T-helper 2 cell treated with Interferon-gamma antibody and Interleukin-4, amounts not matched to agents 5 μg/mL and 100 μg/mL, for 36 hours (primary cell): ENCODE measurements at places on chromosomes 5 and 9.

- DNase-seq, result no peak
Observed at GRCh38 chr5:102561894-102562760, 63.3 kb upstream of the SLCO6A1 start.

GRCh38 chr5:33612386-33612785 lies 171.6 kb downstream of the TARS1 start:
- DNase-seq, result no peak

- no peak for DNase-seq
Observed at GRCh38 chr5:33332804-33333203, 108.0 kb upstream of the TARS1 start.

GRCh38 chr9:122347348-122348287 lies 23.2 kb upstream of the PTGS1 start:
- no peak for DNase-seq

- no peak for DNase-seq
Observed at GRCh38 chr9:125153712-125154367, 10.5 kb upstream of the SCAI start.

GRCh38 chr9:74122661-74123060 lies 374.5 kb upstream of the RORB start:
- peak; percentile 45 for DNase-seq

DNA sequence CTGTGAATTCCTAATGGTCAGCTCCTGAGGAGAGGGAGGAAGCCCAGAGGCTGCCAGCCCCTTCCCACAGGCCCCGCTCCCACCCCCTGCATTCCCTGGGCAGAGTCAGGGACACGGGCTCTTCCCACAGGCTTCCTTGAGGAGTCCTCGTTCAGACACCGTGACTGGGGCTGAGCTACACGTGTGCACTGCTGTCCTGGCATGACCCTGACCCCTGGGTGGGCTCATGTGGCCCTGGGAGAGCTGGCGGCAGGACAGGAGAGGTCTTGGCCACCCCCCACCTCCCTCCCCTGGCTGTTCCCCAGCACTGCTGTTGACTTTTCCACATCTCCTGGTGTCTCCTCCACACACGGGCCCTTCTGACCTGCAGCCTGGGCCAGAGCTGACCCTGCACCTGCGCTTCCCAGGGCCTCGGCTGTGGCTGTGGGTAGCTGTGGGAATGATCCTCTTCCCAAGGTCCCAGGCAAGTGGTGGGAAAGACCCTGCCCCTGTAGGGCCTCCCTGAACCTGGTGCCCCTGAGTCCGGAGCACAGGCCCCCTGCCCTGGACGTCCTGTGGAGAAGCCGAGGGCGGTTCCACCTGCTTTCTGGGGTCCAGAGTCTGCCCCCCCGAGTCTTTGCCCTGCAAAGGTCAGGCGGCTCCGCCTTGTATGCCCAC lies 56.5 kb upstream of the NKD2 start:
- no peak for DNase-seq

DNA sequence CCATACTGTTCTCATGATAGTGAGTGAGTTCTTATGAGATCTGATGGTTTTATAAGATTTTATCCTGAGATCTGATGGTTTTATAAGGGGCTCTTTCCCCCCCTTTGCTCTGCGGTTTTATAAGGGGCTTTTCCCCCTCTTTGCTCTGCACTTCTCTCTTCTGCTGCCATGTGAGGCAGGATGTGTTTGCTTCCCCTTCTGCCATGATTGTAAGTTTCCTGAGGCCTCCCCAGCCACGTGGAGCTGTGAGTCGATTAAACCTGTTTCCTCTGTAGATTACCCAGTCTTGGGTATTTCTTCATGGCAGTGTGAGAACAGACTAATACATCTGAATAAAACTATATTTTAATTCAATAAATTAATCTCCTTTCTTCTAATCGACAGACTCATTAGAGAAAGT lies 64.9 kb upstream of the ZSWIM6 start:
- DNase-seq, result no peak

DNA sequence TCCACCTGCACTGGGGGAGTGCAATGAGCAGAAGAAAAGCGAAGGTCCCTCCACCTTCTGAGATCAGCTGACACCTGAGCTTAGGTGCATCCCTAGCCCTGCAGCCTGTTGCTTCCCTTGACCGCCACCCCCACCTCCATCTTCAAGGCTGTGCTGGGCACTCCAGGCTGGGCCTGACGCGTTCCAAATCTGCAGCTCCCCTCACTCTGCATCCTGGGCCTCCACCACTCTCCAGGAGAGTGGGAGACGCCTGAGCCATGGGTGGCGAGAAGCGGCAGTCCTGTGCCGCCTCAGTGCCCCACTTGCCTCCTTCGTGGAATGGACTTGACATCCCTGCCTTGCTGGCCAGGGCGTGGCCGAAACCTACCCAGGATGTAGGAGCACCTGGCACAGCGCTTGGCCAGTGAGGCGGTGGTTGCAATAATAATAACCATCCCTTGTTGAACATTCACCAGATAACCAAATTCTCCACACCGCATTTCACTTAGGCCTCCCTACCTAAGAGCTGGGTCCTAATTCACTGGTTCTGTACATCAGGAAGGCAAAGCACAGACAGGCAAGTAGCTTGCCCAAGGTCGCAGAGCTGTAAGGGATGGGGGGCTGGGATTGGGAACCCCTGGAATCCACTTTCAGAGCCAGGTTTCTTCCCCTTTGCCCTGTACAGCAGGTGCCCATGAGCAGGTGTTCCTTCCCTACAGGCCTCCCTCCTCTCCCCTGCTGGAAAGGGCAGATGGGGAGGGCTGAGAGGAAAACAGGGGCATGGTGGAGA lies 11.7 kb downstream of the B4GALT7 start:
- no peak for DNase-seq

- DNase-seq, result peak; percentile 47
Observed at GRCh38 chr9:114487607-114488300, 17.5 kb downstream of the WHRN start.

DNA sequence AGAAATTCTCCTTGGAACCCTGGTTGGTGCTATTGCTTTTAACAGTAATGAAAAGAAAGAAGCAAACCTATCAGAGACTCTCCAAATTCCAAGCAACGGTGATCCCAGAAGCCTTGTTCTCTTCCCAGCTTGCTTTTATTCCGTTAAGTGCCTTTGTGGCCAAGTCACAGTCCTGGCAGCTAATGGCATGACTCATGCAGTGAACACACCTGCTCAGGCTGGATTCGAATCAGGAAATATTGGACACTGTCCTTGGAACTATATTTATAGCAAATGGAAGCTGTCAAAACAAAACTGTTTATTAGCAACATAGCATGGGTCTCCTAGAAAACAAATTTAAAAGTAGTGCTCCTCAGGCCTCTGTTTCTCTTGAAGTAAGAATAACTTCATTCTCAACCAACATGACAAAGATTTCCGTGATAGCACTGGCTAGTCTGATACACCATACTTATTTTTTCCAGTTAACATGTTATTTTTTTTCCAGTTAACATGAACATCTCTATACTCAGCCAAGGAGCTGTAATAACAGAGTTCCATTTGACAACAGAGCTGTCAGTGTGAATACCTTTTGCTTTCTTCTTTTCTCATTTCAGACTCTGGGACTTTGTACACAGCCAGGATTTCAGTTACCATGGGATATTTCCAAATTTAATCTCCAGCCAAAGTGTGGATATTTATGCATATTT lies 502.4 kb downstream of the GADD45G start:
- DNase-seq, result no peak

GRCh38 chr5:166399781-166400180 lies 1891.7 kb upstream of the WWC1 start:
- no peak for DNase-seq

- DNase-seq, result no peak
Observed at GRCh38 chr9:104997536-104997935, 69.6 kb upstream of the ABCA1 start.

DNA sequence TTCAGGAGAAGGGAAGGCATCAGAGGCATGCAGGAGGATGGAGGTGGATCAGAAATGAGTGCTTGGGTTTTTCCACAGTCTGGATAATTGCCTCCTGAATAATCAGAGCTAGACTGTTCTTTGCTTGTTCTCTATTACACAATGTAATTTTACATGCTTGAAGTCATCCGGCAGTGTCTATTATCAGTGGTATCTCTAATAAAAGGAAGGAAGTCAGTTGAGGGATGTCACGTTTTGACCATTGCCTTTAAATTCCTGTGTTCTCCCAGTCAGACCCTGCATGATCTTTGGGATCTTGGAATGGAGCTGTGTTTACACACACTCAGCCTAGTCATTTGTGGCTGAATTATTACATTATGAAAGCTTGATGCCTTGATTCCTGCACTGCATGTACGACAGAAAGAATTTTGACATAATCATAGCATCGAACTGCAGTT lies 91.0 kb downstream of the PDE8B start:
- DNase-seq, result no peak

DNA sequence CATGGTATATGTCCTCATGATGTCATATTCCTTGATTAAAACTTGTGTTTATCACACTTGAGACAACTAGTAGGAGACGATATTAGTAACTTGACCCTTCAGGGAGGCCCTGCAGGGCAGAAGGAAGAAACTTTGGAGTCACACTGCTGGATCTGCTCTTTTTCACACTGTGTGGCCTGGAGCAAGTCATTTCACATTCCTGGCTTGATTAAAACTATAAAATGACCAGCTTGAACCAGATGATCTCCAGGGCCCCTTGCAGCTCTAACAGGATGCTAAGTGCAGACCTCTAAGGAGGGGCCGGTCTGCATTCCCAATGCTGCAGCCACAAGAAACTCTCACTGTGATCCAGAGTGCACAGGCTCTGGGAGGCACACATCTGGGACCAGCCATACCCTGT lies 146.4 kb upstream of the ZNF366 start:
- DNase-seq, result no peak

GRCh38 chr5:14778792-14779070 lies 92.8 kb downstream of the ANKH start:
- DNase-seq, result no peak

GRCh38 chr9:116345817-116346216 lies 192.2 kb downstream of the PAPPA start:
- DNase-seq, result no peak

- DNase-seq, result peak; percentile 42
Observed at GRCh38 chr9:88578121-88579049, 43.4 kb downstream of the NXNL2 start.

GRCh38 chr5:82785882-82786509 lies 291.2 kb downstream of the TMEM167A start:
- no peak for DNase-seq

- DNase-seq, result no peak
Observed at GRCh38 chr5:81789033-81789432, 38.1 kb upstream of the SSBP2 start.

DNA sequence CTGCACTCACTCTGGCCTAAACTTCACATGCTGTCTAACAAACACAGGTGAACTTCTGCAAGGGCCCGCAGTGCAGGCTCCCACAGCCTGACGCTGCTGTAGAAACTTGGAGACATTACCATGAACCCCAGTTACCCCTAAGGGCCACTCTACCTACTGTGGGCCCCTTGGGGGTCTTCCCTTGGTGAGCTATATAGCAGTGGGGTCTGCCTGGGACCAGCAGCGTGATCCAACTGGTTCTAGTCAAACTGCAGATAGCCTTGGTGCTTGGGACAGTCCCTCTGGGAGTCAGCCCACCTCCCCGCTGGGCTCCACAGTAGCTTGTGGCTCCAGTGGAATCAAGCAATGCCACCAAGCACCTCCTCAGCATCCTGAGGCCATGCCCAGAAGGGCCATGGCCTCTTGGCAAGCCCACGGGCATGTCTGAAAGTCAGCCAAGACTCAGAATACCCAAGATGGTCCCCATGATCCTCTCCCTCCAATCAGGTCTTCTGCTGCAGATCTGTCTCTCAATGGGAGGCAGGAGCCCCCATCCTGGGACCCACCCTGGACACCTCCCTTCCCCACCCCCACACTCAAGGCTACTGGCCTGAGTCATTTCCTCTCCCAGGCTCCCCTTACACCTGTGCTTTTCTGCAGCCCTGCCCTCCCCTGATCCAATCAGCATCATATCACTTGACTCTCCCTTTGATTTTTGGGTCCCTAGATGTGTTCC lies 230.0 kb upstream of the IRX1 start:
- DNase-seq, result no peak

GRCh38 chr5:170076211-170076610 lies 29.5 kb upstream of the FOXI1 start:
- DNase-seq, result no peak

DNA sequence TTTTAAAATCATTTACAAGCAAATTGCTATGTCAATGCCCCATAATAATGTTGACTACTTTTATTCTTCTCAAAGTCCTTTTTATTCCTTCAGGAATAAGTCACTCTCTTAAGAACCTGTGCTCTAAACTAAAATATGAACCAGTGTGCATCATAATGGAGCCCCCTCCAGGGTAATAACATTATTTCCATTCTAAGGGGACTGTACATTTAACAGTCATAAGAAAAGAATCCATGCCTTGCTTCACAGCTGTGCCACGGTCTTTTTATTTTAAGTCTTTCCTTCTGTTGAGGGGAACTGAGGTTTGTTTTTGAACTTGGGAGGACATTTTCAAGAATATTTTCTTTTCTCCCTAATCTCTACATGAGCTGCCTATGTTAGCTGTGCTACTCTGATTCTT lies 297.6 kb downstream of the MAN2A1 start:
- no peak for DNase-seq

DNA sequence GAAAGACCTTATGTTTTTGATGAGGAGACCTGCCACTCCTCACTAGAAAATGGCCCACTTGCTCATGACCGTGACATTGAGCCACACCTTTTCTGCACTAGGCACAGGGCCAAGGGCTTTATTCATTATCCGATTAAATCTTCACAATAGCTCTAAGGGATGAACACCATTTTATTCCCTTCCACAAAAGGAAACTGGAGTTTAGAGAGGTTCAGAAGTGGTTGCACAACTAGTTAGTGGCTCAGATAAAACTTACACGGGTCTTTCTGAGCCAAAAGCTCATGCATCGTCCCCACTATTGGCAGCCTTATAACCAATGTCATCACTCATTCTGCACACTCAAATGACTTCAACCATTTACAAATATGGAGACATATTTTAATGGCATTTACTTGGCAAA lies 39.4 kb downstream of the SUSD1 start:
- no peak for DNase-seq
